ENCODE measurements at places on chromosomes 5 and 9.

- DNase-seq: no peak
These were observed 258.6 kb downstream of the FSTL4 start for GRCh38 chr5:133353741-133354140.

DNA sequence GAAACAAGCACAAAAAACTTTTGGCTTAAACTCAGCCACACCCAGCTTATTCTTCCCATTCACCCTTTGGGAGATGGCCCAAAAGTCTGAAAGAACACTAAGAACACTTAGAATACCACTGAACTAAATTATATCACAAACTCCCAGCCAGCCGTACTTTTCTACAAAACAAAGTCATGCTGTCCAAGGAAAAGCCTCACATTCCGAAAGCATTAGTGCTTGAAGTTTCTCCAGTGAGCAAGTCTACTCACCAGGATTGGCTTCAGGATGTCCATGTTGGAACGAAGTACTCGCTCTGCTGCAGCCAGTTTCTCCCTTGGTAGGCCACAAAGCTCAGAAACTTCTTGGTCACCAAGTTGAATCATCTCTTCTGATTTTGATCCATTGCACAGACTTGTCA, 69.7 kb downstream of the ABCA1 start:
- DNase-seq: no peak

- no peak for DNase-seq
These were observed 23.4 kb downstream of the RHOBTB3 start for GRCh38 chr5:95754545-95754944.

GRCh38 chr9:122377241-122378164, 6.7 kb downstream of the PTGS1 start:
- no peak for DNase-seq

DNA sequence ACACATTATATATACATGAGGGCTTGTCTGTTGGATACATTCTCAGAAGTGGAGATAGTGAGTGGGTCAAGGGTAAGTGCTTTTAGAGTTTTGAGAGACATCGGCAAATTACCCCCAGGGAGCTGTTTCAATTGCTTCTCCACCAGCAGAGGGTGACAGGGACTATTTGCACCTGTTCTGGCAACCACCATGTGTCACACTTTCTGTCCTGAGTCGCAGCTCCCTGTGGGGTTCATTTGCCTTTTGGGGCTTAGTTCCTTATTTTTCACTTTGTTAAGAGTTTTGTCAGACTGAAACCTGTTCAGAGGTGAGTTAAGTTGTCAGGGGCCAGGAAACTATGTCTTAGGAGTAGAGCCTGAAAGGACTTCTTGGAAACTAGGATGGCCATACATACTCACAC, 20.1 kb upstream of the SLC36A1 start:
- no peak for DNase-seq

GRCh38 chr5:76585783-76586217, 37.4 kb downstream of the F2RL2 start:
- no peak for DNase-seq

DNA sequence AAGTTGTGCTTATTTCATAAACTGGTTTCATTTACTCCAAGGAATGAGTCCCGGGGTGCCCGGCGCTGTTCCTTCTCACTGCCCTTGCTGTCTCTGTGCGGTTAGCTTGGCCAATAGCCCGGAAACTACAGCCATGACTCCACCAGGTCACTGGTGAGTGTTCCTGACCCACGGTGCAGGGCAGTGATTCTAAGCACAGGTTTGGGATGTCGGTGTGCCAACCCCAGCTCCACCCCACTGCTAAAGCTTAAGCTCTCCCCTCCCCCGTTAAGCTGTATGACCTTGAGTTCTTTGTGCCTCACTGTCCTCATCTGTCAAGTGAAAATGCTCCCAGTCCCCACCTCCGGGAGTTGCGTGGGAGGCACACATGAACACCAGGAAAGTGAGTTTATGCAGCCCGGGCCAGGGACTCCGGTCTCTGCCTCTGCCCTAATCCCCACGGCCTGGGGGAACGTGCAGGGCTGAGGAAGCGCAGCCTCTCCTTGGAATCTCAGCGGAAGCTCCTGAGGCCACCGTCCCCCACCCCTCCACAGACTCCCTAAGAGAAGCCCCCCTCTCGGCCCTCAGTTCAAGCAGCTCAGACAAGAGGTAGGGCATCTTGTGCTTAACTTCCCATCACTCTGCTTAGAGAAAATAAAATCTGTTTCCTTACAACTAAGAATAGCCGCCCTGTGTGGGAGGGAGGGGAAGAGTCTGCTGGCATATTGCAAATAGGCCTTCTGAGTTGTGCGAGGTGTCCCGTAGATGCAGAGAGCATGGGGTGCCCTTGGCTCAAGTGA, 92.0 kb upstream of the RAI14 start:
- DNase-seq: no peak

DNA sequence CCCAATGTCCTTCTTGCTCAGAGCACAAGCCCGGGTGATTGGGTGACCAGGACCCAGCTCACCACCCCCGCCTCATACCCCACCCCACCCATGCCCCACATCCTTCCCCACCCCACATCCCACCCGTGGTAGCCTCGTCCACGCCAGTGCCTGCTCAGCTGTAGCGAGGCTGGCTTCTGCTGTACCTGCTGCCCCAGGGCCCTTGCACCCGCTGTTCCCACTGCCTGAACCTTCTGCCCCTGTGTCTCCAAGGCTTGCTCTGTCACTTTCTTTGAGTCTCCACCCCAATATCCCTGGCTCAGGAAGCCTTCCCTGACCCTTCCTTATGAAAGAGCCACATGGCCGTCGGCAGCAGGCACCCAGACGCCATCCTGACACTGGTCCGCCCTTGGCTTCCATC, 3.1 kb upstream of the NACC2 start:
- no peak for DNase-seq

GRCh38 chr5:150112201-150113046, 26.1 kb upstream of the CSF1R start:
- DNase-seq: no peak

DNA sequence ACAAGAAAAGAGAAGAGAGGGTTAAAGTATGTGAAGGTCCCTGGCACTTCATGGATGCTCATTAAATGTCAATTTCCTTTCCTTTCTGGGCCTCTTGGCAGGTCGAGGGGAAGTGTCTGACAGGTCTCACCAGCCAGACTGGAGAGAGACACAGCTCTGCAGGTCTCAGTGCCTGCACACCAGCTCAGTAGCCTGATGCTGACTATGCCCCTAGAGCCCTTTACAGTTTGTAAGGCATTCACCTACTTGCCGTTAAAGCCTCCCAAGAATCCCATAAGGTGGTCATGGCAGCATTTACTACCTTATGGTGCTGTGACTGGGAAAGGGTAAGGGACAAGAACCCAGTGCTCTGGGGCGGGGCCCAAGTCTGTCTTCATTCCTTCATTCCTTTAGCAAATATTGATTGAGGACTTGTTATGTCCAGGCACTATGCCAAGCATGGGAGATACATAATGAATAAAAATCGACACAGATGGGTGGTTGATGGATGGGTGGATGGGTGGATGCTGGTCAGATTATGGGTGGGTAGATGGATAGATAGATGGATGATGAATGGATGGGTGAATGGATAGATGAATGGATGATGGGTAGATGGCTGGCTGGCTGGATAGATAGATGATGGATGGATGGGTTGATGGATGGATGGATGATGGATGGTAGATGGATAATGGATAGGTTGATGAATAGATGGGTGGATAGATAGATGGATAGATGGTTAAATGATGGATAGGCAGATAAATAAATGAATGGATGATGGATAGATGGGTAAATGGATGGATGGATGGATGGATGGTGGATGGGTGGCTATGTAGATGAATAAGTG, 21.3 kb upstream of the KIF12 start:
- DNase-seq: no peak

GRCh38 chr5:164672931-164673694, 1167.7 kb downstream of the MAT2B start:
- no peak for DNase-seq

DNA sequence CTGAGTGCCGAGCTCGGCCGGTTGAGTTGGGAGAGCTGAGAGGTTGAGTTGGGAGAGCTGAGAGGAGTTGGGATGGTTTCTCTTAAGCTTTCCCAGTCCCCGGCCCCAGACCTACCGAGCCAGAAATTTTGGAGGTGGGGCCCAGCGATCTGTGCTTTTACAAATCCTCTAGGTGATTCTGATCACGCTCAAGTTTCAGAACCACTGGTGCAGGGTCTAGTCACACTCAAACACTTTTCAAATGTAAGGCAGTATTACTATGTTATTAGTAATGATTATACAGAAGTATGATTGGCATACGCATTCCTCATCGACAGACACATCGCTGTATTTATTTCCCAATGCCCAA, 256 bp upstream of the CLINT1 start:
- DNase-seq: no peak

DNA sequence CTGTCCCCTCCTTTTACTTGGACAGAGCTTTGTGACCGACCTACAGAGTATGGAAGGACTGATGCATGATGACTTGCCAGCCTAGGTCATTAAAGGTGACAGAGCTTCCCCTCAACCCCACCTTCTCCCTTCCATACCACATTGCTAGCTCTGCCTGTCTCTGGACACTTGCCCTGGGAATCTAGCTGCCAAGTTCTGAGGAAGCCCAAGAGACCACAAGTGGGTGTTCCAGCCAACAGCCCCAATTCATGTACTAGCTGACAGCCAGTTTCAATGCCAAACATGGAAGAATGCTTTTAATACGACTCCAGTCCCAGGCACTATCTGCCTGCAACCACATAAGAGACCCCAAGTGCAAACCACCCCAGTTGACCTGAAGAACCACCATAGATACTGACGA, 477.1 kb downstream of the SPOCK1 start:
- no peak for DNase-seq

DNA sequence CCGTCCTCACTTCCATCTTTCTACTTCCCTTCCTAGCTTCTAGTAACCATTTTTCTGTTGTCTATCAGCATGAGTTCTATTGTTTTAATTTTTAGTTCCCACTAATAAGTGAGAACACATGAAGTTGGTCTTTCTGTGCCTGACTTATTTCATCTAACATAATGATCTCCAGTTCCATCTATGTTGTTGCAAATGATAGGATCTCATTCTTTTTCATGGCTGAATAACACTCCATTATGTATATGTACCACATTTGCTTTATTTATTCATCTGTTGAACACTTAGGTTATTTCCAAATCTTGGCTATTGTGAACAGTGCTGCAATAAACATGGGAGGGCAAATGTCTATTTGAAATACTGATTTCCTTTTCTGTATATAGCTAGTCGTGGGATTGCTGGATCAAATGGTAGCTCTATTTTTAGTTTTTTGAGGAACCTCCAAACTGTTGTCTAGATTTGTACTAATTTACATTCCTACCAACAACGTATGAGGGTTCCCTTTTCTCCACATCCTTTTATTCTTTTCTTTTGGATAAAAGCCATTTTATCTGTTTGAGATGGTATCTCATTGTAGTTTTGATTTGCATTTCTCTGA, 50.3 kb downstream of the NSD1 start:
- no peak for DNase-seq

- no peak for DNase-seq
These were observed 549.3 kb downstream of the CCDC171 start for GRCh38 chr9:16102154-16102553.

DNA sequence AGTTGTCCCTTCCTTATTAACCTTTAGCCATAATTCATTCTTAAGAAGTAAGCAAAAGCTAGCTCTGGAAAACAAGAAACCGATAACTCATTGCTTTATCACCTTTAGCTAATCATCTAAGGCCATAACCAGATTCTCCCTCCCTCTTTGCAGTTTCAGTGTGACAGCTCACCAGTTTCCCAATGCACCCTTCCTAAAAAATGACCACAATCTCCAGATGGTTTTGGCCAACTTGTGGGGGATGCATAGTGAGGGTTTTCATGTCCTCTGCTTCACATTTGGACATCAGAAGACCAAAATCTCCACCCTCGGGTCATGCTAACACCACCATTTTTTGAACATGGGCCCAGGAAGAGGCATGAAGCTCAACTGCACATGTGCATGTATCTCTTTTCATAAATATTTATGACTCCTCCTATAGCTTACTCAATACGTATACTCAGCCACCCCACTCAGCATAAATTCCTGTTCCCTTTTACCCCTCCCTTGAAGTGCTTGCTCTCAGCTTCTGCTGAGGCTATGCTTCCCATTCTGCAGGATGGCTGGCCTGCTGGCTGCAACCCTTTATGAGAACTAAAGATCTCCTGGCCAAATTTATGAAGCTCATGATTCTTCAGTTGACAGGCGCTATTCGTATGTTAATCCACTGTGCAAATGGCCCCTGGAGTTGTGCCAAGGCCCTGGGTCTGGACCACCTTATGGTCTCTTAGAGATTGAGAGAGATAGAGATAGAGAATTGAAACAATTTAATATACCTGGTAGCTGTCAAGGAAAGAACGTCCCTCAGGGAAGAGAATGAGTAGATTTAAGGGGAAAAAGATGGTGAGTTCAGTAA, 14.8 kb downstream of the PPP3R2 start:
- DNase-seq: no peak

GRCh38 chr9:133162861-133163503, 732 bp downstream of the GBGT1 start:
- DNase-seq: no peak

DNA sequence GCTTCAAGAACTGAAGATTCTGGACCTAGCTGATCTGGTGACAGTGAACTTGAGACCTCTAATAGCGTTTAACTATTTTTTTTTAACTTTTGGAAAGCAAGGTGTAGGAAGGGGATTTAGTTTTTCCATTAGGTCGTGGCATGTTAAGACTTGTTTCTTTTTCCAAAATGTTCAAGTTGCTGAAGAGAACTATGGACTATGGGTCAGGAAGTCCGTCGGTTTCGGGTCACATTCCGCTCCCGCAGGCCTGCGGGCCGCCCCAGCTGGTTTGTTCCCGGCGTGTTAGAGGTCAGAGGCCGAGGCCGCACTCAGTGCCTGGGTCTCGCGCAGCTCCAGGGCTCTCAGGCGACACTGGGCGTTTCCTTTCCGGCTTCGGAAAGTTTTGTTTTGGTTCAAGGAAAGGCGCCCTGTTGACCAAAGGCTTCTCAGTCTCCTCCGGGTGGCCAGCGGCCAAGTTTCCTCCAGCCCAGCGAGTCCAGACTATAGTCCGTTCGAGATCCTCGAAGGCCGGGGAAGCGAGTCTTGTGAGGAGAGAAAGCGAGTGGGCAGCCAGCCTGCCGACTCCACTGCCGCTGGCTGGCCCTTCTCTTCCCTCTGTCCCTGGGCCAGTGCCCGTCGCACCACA, 586 bp upstream of the FCHO2 start:
- peak; percentile 0 for DNase-seq

- no peak for DNase-seq
These were observed 228.0 kb downstream of the DCP2 start for GRCh38 chr5:113204525-113205161.

DNA sequence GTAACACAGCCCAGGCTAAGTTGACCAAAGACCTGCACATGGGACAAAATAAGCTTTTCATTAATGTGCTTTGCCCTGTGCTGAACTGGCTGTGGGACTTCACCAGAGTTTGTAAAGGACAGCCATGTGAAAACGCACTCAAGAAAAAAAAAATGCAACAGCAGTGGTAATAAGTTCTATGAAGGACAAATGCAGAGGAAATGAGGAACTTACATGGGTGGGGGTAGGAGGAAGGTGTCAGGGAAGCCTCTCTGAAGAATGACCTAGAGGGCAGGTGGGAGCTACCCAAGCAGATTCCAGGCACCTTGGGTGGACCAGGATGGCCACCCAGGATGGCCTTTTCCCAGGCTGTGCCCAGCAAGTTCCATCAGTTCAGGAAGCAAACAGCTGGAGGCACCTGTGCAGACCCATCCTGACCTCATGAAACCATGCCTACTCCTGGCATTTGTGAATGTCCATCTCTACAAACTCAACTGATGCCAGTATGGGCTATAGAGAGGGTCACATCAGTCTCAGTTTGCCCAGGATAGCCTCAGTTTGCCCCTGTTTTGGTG, 6.7 kb upstream of the PHF2 start:
- DNase-seq: no peak

GRCh38 chr5:158492136-158492535, 607.6 kb downstream of the EBF1 start:
- no peak for DNase-seq

- no peak for DNase-seq
These were observed 63.4 kb downstream of the ANKRD33B start for GRCh38 chr5:10627160-10627701.

Measured in stimulated activated CD8-positive, alpha-beta memory T cell treated with anti-CD3 and anti-CD28 coated beads, Interleukin-4, amount 100 ng/mL, for 4 hours (primary cell).